ENCODE measurements at places on chromosomes 12 and 14.

DNA sequence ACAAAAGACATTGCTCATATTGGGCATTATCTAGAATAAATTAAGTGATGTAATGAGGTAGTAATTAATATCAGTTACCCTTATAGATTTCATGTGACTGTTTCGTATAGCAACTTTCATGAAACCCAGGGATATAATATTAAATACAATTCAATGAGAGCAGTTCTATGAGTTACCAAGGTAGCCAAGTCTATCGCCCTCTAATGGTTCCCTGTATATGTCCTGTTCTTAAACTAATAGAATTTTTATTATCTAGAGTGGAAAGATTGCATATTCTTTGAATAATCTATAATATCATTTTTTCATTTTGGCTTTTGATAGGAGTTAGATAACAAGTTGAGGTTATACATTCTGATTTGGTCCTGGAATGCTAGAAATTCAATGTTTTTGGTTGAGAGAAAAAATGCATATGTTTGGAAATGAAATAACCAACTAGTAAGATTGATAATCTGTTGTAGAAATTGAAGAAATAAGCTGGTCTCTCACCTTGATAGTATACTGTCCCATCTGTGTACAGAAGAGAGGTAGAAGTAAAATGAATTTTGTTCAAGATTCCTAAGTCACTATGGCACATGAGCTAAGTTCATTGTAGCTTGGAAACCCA, 59.7 kb downstream of the SCFD1 start:
- DNase-seq, result peak; percentile 16

DNA sequence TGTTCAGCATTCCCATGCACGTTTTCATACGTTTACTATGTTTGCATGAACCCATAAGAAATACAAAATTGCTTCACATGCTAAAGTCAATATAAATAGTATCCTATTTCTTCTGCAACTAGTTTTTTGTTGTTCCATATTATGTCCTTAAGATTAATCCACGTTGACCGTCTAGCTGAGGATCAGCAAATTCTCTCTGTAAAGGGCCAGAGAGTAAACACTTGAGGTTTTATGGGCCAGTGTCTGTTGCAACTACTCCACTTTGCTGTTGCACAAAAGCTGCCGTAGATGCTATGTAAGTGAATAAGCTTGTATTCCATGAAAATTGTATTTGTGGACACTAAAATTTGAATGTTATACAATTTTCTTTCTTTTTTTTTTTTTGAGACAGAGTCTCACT, 21.1 kb upstream of the PITPNM2 start:
- DNase-seq, result no peak

DNA sequence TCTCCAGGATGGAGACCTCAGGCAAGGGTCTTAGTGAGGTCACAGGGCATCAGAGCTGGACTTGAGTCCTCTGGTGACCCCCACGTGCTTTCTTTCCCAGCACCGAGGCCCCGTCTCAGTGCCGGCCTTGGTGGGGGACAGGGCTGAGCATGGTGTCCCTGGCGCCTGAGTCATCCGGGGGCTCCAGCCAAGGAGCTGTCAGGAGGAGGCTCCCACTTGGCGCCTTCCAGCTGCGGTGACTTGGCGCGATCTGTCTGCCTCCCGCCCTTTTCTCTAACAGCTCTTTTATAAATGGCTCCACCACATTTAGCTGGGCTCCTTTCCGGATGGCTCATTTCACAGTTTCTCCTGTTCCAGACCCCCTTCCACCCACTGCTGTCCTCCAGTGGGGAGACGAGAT, 60.4 kb downstream of the PRMT8 start:
- no peak for DNase-seq

DNA sequence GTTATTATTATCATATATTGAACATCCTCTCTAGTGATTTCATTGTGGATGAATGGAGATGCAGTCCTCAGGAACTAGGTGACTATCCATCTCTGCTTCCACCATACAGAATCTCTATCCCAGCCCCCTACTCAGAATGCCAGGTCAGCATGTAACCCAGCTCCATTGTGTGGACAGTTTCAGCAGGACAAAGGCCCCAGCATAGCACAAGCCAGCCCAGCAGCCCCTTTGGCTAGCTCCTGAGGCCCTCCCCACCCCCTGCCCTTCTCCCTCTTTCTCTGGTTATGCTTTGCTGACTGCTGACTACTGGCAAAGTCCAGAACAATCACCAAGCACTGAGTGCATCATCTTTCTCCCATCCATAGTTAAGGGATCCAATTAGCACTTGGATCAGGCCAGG, 5.8 kb upstream of the SPRYD4 start:
- peak; percentile 75 for DNase-seq

DNA sequence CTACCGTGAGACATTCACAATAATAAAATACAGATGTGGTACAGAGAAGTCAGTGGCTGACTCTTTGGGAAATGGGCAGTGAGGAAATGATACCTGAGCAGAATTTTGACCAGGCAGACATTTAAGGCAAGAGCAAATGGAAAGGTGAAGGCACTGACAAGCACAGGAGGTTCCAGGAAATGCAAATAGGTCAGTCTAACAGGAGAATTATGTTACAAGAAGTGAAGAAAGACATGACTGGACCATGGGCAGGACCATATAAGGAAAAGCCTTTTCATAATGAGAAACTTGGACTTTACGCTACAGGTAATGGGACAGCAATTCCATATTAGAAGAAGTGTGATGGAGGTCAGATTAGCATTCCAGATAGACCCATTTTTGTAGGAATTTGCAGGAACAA, 338.9 kb downstream of the PDZRN4 start:
- no peak for DNase-seq

DNA sequence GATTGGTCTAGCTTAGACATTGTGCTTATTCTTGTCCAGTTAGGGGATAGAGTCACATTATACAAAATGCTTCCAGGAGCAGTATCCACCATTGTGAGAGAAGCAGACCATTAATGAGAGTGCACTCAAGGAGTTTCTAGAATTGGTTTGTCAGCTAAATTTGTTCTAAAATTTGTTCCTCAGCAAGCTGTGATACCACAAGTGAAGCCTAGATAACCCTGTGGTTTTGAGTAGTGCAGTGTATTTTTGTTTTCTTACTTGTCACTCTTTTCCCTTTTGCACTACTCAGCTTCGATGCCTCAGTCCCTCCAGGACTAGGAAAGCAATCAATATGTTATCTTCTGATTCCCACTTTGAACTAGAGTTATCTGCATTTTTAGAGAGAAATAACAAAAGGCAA, 42.5 kb upstream of the AKAP6 start:
- no peak for DNase-seq

- DNase-seq, result no peak
These were observed 17.4 kb downstream of the COL2A1 start for GRCh38 chr12:47986832-47987231.

GRCh38 chr12:114776731-114777442, 92.9 kb upstream of the TBX3 start:
- DNase-seq, result no peak

DNA sequence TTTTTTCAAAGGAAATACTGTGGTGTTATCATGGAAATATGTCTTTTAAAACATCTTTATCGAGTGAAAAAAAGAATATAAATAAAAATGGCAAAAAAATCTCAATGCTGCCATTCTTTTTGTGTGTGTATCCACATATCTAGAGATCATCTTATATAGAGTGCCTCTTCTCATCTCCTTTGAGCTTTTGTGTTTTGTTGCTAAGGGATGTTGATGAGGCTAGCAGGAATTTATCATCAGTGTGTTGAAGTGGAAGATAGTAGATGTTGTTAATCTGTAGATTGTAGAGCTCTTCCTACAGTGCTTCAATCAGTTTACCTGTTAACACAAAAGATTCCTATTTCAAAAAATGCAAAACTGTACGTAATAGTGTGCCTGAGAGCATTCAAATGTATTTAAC, 1738.0 kb upstream of the SEL1L start:
- DNase-seq, result no peak

DNA sequence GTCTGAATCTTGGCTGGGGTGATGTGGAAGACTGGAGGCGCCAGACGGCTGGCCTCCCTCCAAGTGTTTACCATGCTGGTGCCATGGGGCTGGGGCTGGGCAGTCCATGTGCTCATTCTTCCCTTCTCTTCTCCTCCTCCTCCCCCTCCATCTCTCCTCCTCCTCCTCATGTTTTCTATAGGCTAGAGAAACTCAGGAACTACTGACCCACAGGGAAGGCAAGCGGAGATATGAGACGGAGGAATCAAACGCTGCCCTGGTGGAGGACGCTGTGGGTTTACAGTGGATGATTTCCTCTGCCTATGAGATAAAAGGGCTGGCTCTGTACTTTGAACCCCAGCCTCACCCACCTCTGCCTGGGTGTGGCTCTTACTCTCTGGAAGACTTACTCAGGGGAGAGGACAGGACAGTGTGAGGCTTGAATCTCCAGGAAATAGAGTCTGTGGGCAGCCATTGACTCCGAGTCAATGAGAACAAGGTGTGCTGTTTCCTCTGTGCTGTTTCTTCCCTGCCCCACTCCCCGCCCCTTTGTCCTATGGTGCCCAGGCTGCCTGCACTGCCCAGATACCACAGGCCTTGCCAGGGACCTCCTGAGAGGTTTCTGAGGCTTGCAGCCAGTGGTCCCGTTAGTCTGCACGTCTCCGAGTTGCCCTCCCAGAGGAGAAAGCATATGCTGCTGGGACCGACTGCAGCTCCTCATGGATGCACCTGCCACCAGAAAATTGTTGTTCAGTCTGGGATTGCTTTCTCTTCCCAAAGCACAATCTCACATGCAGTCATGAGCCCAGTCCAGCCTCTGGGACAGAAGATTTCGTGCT, 132.6 kb upstream of the ARHGAP5 start:
- no peak for DNase-seq

- no peak for DNase-seq
These were observed 31.4 kb downstream of the P2RX4 start for GRCh38 chr12:121241156-121241970.

GRCh38 chr14:91870001-91870400, 2.7 kb upstream of the TC2N start:
- no peak for DNase-seq

DNA sequence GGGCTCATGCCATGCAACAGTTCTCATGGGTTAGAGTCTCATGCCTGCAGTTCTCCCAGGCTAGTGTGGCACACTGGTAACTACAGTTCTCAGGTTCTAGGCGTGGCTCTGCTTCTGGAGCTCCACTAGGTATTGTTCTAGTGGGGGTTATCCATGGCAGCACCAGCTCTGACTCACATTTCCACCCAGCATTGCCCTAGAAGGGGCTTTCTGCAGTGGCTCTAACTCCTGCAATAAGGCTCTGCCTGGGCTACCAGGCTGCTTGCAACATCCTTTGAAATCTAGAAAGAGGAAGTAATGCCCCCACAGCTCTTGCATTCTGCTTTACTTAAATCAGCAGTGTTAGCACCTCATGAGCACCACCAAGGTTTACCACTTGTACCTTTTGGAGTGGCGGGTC, 220.3 kb upstream of the ARID2 start:
- no peak for DNase-seq

DNA sequence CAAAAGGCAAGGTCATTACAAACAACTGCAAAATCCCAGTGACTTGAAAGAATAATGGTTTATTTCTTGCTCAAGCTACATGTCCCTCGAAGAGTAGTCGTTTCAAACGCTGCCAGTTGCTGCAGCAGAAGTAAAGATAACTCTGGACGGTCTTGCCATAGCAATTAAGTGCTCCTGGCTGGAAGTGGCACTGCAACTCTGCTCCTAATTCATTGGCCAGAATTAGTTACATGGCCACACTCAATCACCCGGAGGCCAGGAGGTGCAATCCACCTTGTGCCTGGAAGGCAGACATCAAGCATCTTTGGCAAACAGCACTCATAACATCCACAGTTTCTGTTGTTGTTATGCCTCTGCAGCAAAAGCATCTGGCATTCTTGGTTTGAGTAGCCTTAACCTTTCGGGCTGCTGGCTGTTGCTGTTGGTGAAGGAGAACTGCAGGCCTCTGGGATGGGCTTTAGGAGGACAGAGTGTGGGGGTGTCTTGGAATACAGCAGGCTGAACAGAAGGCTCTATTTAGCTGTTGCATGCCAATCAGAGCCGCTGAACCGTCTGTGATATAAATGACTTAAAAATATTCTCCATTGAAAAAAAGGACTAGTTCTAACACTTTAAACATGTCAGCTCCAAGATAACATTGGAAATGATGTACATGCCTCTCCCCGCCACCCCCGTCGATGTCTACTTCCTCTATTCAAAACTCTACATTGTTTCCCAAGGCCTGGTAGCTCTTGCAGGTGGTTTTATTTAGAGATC, 123.5 kb upstream of the DYRK2 start:
- DNase-seq, result no peak

DNA sequence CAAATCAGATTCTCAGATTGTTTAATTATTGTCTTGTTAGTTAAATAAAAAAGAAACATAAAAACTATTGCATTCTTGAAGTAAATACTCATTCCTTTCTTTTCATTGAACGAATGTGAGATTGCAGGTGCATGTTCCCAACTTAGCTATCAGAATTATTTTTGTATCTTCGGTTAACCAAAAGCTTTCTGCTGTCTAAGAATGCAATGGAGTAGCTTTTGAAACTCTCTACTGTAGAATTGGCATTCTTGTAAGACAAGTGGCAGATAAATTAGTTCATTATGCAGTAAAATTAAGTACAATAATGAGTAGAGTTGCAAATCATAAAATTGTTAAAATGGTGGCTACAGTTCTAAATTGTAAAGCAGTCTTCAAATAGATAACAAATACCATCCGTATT, 298.1 kb downstream of the ACSS3 start:
- DNase-seq, result no peak

- no peak for DNase-seq
These were observed 89.8 kb downstream of the DICER1 start for GRCh38 chr14:95067526-95067925.

GRCh38 chr14:93962701-93963601, 13.4 kb downstream of the ASB2 start:
- peak; percentile 58 for DNase-seq

- peak; percentile 99 for DNase-seq
These were observed at the start of gene GAPDH for GRCh38 chr12:6533923-6534694. TSS of gene GAPDH (plus strand) at chr12:6534517. CDS start at chr12:6534833, 316 bp downstream.

DNA sequence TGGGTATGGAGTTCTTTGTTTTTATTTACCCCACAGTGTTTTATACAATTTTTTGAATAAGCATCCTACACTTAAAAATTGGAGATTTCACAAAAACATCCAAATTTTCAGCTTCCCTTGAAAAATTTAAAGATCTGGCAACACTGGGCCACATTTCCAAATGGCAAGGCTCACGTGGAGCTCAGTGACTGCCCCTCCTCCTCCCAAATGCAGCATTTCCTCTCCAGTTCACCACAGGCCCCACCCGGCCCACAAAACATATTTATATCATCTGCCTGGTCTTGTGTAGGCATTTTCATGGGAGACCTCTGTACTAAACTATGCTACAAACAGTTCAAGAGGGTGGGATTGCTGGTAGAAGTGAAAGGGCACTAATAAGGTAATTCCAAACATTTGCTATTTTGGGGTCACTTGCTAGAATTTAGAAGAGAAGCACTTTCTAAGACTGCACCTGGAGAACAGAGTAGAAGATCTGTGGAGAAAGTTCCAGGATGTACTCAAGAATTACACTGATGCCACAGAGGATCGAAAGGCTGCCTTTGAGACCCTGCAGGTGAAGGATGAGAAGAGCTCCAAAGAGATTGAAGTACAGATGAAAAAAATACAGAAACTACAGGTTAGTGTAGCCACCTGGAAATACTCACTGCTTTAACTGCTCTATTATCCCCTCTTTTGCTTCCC, 7.3 kb downstream of the FKBP11 start:
- DNase-seq, result no peak

- DNase-seq, result peak; percentile 87
These were observed 105.8 kb downstream of the ZNF664 start for GRCh38 chr12:124078800-124079199.

GRCh38 chr12:93018610-93019009, 89.5 kb upstream of the EEA1 start:
- no peak for DNase-seq

All from NCI-H82 (cell line).